ENCODE measurements at places on chromosomes 4 and X.

- DNase-seq = no peak
Measured at GRCh38 chr4:111963158-111963700, 182.0 kb upstream of the FAM241A start.

GRCh38 chrX:104118765-104119164, 6.4 kb downstream of the ZCCHC18 start:
- DNase-seq = no peak

DNA sequence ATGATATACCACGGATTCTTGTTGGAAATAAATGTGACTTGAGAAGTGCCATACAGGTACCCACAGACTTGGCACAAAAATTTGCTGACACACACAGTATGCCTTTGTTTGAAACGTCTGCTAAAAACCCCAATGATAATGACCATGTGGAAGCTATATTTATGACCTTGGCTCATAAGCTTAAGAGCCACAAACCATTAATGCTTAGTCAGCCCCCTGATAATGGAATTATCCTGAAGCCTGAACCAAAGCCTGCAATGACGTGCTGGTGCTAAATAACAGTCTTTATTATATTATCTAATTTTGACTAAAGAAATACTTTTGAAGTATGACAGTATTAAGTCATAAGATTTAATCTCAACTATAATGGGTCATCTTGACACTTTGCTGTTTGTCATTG, 18.9 kb downstream of the RAB33B start:
- no peak for DNase-seq

DNA sequence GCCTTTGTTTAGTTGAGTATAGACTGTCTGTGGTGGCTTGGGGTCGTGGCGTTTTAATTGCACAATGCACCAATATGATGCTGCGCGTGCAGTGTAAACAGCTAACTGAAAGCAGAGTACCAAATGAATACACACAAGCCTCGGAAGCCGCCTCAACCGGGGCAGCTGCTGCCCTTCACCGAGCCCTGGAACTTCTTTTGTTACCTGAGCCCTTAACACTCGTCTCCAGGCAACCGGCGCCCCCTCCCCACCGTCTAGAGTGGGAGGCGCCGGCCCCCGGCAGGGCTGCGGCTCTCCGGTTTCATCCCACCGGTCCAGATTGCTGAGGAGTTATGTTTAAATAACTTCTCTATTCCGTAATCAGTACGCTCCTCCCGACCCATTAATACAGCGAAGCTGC, 173.2 kb upstream of the TBL1X start:
- DNase-seq = no peak

DNA sequence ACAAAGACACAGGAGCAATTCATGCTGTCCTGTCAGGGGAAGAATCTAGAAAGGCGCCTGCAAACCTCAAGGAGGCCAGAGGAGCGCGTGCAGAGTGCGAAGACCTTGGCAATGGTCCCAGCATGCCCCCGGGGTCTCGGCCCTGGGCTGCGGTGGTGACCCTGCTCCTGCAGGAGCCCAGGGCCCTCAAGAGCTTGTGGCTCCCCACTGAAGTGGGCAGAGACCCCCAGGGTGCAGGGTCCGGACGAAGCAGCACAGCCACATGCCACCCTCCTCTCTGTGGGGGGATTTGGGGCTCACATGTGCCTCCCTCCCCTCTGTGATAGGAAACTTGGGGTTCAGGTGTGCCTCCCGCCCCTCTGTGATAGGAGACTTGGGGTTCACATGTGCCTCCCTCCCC, 39.3 kb downstream of the GAK start:
- no peak for DNase-seq

- DNase-seq = no peak
Measured at GRCh38 chr4:123672987-123673386, 276.4 kb downstream of the SPRY1 start.

- no peak for DNase-seq
Measured at GRCh38 chr4:4847011-4847410, 12.5 kb upstream of the MSX1 start.

- no peak for DNase-seq
Measured at GRCh38 chr4:101201421-101201820, 145.9 kb downstream of the PPP3CA start.

DNA sequence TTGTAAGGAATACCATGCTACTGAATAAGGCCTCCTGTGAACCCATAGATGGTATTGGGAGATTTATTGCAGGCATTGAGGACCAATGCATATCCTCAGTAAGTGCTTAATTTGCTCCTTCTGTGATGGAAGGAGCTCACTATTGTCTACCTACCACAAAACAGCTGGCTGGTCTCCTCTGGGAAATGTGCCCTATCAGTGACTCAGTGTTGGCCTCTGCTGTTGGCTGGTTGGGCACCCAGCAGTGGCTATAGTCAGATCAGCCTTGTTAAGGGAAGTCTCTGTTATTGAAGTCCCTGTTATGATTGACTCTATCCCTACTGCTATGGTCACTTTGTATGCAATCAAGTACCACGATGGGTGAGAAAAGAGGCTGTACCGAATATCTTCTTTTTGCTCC, 27.5 kb upstream of the OTUD4 start:
- no peak for DNase-seq

GRCh38 chr4:133379681-133380438, 230.8 kb downstream of the PCDH10 start:
- DNase-seq = no peak

DNA sequence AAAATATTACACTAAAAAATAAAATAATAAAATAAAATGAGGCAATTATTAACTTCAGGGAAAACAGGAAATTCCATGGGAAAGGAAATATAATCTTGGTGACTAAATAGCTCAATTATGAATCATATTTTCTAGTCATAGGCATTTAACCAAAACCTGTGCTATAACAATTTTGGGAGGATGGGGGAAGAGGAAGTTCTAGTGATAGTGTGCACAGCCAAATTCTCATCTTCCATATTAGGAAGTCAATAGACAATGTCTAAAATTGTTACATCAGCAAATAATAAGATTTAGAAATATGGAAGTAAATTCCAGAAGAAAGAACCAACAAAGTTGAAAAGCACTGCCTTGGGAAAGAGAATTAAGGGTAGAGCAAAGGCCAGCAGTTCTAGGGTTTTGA, 2.8 kb downstream of the AWAT2 start:
- no peak for DNase-seq

GRCh38 chr4:57363346-57363745, 253.2 kb upstream of the IGFBP7 start:
- DNase-seq = no peak

DNA sequence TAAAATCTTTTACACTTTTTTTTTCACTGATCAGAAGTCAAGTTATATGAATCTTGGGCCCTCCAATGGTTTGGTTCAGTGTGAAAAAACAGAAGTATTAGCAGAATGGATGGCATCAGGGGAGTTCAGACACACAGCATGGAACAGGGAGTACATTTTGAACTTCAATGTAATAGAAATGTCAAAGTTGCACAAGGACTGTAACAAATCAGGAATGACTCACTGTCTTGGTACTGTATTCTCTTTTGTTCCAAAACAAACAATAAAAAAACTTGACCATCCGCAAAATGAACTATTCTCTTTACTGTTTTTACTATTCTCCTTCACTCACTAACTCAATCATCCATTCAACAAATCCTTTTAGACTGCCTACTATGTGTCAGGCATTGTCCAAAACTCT, 401.0 kb downstream of the FSTL5 start:
- DNase-seq = no peak

GRCh38 chr4:182307746-182308145, 64.5 kb downstream of the TENM3 start:
- DNase-seq = no peak

- DNase-seq = no peak
Measured at GRCh38 chr4:128868758-128869157, 59.3 kb downstream of the JADE1 start.

DNA sequence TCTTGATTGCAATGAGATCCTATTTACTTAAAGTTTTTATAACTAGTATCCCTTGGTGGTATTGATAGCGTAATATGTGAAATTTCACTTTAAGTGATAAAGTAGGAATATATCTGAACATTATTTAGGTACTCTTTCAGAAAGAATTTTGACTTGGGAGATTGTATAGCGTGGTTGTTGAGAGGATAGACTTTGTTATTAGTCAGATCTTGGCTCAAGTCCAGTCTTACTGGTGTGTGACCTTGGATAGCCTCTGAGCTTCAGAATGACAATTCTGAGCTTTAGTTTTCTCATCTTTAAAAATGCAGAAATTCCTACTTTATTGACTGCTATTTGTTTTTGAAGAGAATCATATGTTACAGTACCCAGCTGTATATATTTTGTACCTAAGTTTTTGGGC, 32.6 kb downstream of the DCK start:
- no peak for DNase-seq

DNA sequence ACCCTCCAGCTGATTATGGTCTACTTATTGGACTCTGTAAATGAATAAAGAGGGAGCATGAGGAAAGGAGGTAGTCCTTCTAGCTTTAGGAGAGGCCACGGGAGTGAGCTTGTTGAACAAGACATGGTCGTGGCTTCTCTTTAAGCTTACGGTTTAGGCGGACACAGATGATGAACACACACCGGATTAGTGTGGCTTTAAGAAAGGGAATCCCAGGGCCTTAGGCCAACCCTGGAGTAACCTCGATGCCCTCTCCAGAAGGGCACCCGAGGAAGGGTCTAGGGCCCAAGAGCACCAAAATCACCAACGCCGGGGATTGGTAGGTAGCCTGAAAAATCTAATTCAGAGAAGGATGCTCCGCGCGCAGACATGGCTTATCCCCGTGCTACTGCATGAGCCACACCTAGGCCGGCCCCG, 39.4 kb downstream of the ERVMER34-1 start:
- no peak for DNase-seq

DNA sequence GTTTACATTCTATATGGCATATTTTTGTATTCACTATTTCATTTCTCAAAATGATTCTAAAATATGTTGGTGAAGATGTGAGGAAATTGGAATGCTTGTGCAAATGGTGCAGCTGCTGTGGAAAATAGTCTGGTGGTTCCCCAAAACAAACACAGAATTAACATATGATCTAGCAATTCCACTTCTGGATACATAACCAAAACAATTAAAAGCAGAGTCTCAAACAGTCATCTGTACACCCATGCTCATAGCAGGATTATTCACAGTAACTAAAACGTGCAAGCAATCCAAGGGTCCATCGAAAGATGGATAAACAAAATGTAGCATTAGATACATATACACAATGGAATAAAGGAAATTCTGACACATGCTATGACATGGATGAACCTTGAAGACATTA, 204.8 kb downstream of the FBXW7 start:
- no peak for DNase-seq

- DNase-seq = no peak
Measured at GRCh38 chrX:28552882-28553829, 34.1 kb upstream of the IL1RAPL1 start.

- DNase-seq = no peak
Measured at GRCh38 chr4:14827111-14827510, 175.2 kb upstream of the CPEB2 start.

- no peak for DNase-seq
Measured at GRCh38 chr4:112185334-112185733, 40.1 kb downstream of the FAM241A start.

- no peak for DNase-seq
Measured at GRCh38 chr4:86560447-86560846, 33.7 kb upstream of the PTPN13 start.

- DNase-seq = no peak
Measured at GRCh38 chr4:94454405-94454804, 2.7 kb downstream of the PDLIM5 start.

- no peak for DNase-seq
Measured at GRCh38 chr4:20464381-20464780, 212.7 kb downstream of the SLIT2 start.

DNA sequence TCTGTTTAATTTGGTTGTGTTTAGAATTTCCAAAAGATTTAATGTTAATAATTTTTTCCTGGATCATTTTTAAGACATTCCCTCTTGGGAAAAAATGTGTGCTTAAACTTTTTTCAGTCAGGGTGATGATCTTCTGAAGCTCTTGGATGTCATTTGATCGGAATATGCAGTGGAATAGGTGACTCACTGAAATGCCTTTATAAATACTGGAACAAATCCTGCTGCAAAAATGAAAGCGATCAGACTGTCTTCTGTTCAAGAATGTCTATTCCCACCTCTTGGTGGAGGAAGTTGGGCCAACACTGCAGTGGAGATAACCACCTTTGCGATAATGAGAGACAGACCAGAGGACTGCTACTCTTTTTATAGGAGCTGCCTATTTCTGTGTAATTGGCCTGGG, 46.7 kb downstream of the LARP1B start:
- no peak for DNase-seq

DNA sequence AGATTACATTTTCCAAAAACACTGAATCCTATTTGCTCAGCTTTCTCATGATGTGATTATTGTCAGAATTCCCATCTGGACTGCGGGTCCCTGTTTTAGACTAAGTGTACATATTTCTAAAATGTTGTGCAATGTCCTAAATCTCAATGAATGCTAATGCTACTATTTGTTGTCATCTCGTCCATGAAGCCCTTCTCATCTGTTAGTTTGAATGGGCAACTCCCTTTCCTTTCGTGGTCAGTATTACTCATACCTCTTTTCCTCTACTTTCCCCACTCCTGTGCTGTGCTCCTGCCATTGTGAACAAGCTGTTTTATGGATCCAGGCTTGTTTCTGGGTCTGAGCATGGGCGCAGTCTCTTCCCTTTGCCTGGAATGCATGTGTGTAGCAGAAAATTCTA, 91.0 kb downstream of the MID1 start:
- no peak for DNase-seq

- no peak for DNase-seq
Measured at GRCh38 chrX:28609003-28609402, 21.8 kb downstream of the IL1RAPL1 start.

DNA sequence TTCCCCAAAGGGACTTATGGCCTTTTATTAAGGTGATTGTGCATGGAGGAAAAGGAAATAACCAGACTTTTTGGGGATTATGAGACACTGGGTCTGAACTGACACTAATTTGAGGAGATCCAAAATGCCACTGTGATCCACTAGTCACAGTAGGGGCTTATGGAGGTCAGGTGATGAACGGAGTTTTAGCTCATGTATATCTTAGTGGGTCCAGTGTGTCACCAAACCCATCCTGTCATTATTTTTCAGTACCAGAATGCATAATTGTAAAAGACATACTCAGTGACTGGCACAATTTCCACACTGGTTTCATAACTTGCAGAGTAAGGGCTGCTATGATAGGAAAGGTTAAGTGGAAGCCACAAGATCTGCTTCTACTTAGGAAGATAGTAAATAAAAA, 131.3 kb downstream of the RTL3 start:
- DNase-seq = no peak

DNA sequence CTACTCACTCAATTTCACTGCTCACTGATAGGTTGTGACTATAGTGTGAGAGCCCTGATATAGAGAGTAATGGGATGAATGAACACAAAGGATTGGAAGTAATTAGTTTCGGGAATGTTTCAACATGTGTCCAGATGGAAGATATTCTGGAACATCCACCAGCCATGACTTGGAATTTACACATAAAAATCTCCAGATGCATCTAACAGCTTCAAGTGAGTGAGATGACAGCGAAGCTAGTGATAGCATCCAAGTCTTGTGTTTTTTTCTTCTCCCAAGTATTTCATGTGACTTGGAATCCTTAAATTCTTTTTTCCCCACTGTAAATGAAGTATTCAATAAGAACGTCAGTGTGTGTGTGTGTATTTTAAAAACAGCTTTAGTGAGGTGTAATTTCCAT, 82.1 kb downstream of the CLDN34 start:
- no peak for DNase-seq

Measured in activated naive CD4-positive, alpha-beta T cell (primary cell).